Keratinocyte (primary cell): ENCODE measurements at places on chromosomes 6 and 20.

- peak overlapping the region; percentile 50 for H3K27ac ChIP-seq
- H3K4me3 ChIP-seq = no peak overlapping the region
- H3K36me3 ChIP-seq = no peaks in the 10 kb centered on the region
- DNase-seq = no peak
Measured at GRCh38 chr6:132084811-132085509, 133.8 kb upstream of the CCN2 start.

- no peaks in the 10 kb centered on the region for H3K36me3 ChIP-seq
- DNase-seq = no peak
- no peak within 1 kb of the TSS for H3K27ac ChIP-seq
- H3K4me1 ChIP-seq = no peaks in the 10 kb centered on the region
- H3K4me3 ChIP-seq = no peak within 1 kb of the TSS
- H3K27me3 ChIP-seq = peaks cover 18% of the 10 kb centered on the region
Measured at GRCh38 chr6:86937219-86938079, at the start of gene HTR1E. HTR1E (plus strand) TSS chr6:86937528; CDS start chr6:87015335, 77,807 bp downstream.

DNA sequence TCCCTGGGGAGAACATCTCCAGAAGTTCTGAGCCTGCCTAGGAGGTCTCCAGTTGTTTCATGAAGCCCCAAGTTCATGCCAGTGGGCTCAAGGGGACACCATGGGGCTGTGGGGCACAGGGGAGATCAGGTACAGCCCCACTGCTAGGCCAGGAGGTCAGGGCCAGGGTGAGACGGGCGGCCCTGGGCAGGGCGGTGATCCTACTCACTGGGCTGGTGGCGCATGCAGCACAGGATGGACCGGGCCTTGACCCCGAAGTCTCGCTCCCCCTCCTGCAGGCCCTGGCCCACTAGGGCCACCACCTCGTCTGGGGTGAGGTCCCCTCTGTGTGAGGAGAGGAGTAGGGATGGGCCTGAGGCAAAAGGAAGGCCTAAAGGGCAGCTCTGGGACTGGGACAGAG is 26.1 kb downstream of the ADA start:
- no peak for DNase-seq
- H3K4me1 ChIP-seq = no peaks in the 10 kb centered on the region
- H3K27ac ChIP-seq = no peak overlapping the region
- H3K36me3 ChIP-seq = peaks cover 22% of the 10 kb centered on the region

- no peaks in the 10 kb centered on the region for H3K36me3 ChIP-seq
- H3K27ac ChIP-seq = peak overlapping the region; percentile 63
- H3K27me3 ChIP-seq = no peaks in the 10 kb centered on the region
Measured at GRCh38 chr6:130019326-130020072, 1.1 kb downstream of the L3MBTL3 start.

DNA sequence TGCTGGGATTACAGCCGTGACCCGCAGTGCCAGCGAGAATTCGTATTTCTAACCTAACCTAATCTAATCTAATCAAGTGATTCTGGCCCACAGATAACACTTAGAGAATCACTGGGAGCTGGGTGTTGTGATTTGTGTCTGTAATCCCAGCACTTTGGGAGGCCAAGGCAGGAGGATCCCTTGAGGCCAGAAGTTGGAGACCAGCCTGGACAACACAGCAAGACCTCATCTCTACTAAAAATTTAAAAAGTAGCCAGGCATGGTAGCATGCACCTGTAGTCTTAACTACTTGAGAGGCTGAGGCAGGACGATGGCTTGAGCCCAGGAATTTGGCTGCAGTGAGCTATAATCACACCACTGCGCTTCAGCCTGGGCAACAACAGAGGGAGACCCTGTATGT is 21.4 kb upstream of the NCOA3 start:
- no peaks in the 10 kb centered on the region for H3K36me3 ChIP-seq
- peaks cover 21% of the 10 kb centered on the region for H3K4me1 ChIP-seq
- peak overlapping the region; percentile 24 for H3K27ac ChIP-seq
- H3K27me3 ChIP-seq = no peaks in the 10 kb centered on the region

GRCh38 chr6:32116674-32117073 is 7.5 kb upstream of the TNXB start:
- H3K4me1 ChIP-seq = peaks cover 17% of the 10 kb centered on the region
- H3K27me3 ChIP-seq = no peaks in the 10 kb centered on the region
- no peak overlapping the region for H3K27ac ChIP-seq
- H3K36me3 ChIP-seq = peaks cover 26% of the 10 kb centered on the region

GRCh38 chr6:167311286-167311685 is 13.6 kb upstream of the TTLL2 start:
- H3K4me3 ChIP-seq = no peak overlapping the region
- H3K27me3 ChIP-seq = peaks cover 2% of the 10 kb centered on the region
- H3K36me3 ChIP-seq = no peaks in the 10 kb centered on the region
- no peaks in the 10 kb centered on the region for H3K4me1 ChIP-seq
- H3K27ac ChIP-seq = no peak overlapping the region

DNA sequence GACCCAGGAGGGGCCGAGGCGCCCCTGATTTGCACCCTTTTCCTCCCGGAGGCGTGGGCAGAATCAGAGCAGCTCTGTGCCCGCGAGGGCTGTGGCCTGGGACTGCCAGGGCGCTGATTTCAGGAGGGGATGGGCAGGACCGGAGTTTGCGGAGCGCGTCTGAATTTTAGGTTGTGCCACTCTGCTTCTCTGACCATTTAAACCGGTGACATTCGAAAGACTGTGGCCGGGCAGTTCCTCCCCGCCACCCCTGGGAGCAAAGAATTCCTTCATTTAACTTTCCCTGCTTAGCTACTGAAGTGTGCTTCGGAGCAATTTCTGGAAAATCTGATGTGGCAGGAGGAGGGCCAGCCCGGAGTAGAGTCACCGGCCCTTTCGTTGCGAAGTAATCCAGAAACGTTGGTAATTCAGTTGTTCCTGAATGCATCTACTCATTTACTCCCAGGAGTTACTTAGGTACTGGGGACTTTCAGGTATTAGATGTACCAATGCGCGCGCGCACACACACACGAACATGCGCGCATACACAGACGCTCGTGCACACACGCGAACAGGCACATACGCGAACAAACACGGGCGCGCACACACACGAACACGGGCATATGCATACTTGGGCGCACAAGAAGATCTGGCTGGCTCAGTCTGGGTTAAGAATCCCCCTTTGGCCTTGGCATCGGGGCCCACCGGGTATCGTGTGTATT is 568 bp downstream of the CCDC170 start:
- H3K4me3 ChIP-seq = peak overlapping the region; percentile 46
- no peak for DNase-seq
- H3K27ac ChIP-seq = no peak overlapping the region
- peaks cover 2% of the 10 kb centered on the region for H3K4me1 ChIP-seq

- no peaks in the 10 kb centered on the region for H3K27me3 ChIP-seq
- DNase-seq = no peak
- no peak overlapping the region for H3K4me3 ChIP-seq
- peaks cover 12% of the 10 kb centered on the region for H3K4me1 ChIP-seq
- H3K27ac ChIP-seq = no peak overlapping the region
Measured at GRCh38 chr20:59046862-59047261, 4.3 kb upstream of the PRELID3B start.
